A549 treated with AZD2906 at 1 μM for 4 hours (cell line): ENCODE measurements at places on chromosomes 1 and 21. TPM values are rescaled to one million over a fixed set of nuclear protein-coding genes. Genes with fewer than 3 reads are reported as not detected.

BMP8B gene
- total RNA-seq, result 4.2 to 5.2 TPM (median 5.0 TPM) in 5 replicates

TEX50 gene
- not detected in 5 replicates for total RNA-seq

UTS2 gene
- 0.18 TPM in 1 of 5 replicates, not detected in the others for total RNA-seq

PGBD5 gene
- total RNA-seq, result 0.23 to 0.52 TPM (median 0.34 TPM) in 5 replicates

MEX3A gene
- 1.2 to 2.6 TPM (median 2.1 TPM) in 5 replicates for total RNA-seq

TSPEAR gene
- total RNA-seq, result not detected in 5 replicates

EBNA1BP2 gene
- total RNA-seq, result 170 to 195 TPM (median 177 TPM) in 5 replicates

SFPQ gene
- total RNA-seq, result 173 to 272 TPM (median 181 TPM) in 5 replicates

HCRTR1 gene
- 0.09 TPM in 1 of 5 replicates, not detected in the others for total RNA-seq

SMIM1 gene
- total RNA-seq, result 0.89 to 2.2 TPM (median 1.5 TPM) in 5 replicates

F11R gene
- 48.2 to 73.2 TPM (median 62.9 TPM) in 5 replicates for total RNA-seq

AMY2B gene
- total RNA-seq, result 0.39 to 0.64 TPM (median 0.47 TPM) in 5 replicates
